ENCODE measurements at places on chromosomes 3 and 15.

GRCh38 chr3:197372047-197372661 is 73.7 kb upstream of the DLG1 start:
- peak; percentile 64 for DNase-seq

GRCh38 chr15:35319354-35319753 is 226.6 kb downstream of the DPH6 start:
- DNase-seq, result no peak

DNA sequence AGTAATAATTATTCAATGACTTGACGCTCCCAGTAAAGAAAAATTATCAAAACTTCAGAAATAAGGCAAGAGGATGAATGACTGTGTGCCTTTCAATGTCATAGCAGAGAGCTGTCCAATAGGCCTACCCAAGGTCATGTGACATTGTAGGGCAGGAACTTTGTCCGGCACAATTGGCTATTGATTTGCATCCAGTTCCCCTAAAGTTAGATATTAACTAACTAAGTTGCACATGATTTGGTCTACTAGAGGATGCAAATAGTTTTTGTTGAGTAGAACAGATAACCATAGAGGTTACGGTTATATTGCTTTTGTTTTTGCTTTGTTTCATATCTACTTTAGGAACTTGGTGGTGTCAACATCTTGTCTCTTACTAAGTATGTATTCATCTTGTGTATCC is 127.9 kb upstream of the PFN2 start:
- DNase-seq, result no peak

DNA sequence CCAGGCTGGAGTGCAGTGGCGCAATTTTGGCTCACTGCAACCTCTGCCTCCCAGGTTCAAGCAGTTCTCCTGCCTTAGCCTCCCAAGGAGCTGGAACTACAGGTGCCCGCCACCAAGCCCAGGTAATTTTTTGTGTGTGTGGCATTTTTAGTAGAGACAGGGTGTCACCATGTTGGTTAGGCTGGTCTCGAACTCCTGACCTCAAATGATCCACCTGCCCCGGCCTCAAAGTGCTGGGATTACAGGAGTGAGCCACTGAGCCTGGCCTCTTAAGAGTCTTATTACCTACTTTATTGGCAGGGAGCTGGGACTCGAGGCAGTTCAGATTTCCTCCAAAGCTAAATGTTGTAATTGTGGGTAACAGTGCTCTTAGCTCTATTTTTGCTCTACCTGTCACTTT is 16.4 kb downstream of the PXYLP1 start:
- no peak for DNase-seq

DNA sequence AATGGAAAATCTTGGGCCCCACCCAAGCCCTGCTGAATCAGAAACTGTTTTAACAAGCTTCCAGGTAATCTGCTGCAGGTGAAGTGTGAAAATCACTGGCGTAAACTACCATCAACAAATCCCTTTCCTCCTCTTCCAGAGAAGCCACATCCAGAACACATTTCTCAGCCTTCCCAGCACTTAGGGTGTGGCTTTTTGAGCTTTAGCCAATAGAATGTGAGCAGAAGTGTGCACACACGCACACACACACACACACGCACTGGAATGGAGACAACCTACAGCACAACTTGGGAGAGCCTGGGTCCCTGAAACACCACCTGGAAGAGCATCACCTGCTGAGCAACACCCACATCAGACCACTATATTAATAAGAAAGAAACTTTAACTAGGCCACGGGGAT is 98.6 kb downstream of the OSBPL10 start:
- no peak for DNase-seq

DNA sequence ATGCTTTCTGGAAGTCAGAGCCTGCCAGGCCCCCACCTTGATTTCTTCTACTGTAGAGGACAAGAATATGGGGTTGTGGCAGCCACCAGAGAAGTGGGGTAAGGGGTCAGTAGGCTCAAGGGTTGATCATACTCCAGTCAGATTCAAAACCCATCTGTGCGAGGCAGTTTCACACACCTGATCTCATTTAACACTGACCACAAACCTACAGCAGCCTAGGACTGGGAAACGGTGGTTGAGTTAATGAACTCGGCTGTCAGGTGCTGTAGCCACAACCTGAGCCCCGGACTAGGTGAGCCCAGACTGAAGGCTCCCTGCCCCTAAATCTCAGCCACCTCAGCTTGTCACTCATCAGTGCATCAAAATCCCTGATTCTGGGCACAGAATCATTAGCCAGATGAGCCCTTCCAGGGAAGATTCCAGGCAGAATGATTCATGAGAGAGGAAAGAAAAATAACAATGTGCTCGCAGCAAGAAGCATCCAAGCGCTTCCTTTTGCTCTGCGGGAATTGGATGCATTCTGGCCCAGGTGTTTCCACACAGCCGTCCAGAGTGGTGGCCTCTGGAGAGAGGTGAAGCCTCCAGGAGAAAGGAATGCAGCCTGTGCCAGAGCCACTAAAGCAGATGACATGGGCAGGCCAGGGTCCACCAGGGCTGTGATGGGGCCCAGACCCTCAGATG is 102.1 kb downstream of the SRGAP3 start:
- no peak for DNase-seq

- DNase-seq, result no peak
Observed at GRCh38 chr3:23405081-23405480, 202.0 kb downstream of the UBE2E2 start.
